ENCODE measurements at places on chromosomes 11 and 22.
A peak's percentile ranks its signal among the peaks of the same experiment; 100 is the strongest.

DNA sequence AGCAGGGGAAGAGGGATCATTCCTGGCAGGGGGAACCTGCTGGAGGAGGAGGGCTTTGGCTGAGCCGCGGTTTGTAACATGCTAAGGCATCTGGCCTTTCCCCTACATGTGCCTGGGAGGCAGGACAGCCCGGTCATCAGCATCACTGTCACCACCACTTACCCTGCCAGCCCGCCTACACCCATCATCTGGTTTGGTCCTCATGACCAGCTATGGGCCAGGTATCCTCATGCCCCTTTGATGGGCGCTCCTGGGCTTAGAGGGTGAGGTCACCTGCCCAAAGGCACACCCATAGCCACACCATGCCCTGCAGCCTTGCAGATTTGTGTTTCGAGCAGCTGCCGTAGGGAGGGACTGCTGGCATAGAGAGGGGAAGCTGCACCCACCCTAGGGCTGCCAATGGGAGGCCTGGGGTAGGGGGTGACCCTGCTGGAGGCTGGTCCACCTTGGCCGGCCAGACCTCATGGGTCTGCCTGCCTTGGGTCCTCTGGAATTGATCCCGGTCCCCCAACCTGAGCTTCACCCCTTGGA lies 2.6 kb downstream of the MRGPRF start:
- DNase-seq: no peak

- DNase-seq: no peak
Observed at GRCh38 chr11:13009476-13009920, 382 bp downstream of the RASSF10 start.

DNA sequence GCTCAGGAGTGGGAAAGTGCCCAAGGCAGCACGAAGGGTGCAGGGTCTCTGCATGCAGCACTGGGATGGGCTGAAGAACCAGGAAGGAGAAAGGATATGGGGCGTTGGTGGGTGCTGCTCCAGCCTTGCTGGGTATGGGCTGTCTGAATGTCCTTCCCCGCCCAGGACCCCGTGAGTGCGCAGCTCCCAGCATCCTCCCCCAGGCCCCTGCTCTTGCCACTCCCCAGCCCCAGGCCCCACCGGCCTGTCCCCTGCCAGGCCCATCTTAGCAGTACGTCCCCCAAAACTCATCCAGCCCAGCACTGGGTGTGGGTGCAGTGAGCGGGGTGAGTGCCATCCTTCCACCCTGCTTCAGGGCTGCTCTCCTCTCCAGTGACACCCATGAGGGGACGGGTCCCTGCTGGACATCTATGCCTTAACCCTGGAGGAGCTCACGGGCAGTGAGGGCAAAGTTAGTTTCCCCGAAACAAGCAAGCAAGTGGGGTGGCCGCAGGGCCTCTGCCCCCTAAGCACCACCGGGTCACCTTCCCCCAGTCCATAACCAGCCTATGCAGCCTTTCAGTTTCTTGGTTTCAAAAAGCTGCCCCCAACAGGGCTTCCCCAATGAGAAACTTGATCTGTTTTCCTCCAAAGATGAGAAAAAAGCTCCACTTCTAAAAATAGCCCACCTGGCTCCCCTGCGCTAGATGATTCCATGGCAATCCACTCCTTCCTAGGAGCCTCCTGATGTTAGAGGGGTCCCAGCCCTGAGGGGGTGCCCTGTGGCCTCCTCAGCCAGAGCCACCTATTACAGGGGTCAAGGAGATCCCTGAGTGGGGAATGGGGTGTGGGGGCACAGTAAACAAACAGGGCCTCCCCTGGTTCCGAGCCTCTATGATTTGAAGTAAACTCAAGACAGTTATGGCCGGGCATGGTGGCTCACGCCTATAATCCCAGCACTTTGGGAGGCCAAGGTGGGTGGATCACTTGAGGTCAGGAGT lies 103.8 kb downstream of the MORC2 start:
- DNase-seq: peak; percentile 9

DNA sequence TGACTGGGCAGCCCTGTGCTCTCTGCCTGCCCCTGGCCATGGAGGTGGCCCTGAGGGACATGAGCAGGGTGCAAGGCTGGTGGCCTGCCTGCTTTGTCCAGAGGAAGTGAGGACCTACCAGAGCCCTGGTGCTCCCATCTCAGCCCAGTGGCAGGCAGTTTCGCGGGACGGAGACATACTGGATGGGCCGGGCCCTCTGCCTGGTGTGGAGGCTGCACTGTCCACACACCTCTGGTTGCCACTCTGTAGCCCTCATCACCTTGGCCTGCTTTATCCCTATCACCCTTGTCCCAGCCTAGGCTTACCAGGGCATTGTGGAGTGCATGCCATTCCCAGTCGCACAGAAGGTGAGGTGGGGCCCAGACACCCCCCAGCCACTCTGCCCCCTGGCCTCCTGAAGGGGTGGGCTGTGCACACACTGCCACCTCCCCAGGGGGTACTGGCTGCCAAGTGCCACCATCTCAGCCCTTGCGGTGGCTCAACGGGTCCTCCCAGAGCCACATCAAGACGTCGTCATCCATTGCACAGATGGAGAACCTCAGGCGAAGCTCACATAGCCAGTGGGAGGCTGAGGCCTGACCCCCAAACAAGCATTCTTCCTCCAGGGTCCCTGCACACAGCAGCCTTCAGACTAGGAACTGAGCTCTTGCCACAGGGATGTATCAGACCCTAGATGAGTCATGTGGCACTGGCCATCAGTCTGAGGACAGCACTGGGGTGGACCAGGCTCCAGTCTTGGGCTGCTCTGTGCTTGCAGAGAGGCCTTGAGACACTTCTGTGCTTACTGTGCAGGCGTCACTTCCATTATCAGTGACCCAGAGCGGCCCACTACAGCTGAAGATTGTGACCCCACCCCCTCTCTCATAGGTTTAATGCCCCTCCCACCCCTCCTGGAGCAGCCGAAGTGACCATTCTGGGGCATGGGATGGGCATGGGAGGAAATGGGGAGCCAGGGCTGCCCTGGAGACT lies 176.1 kb downstream of the IGLL1 start:
- no peak for DNase-seq

- DNase-seq: no peak
Observed at GRCh38 chr11:60972182-60973030, 926 bp downstream of the CD6 start.

DNA sequence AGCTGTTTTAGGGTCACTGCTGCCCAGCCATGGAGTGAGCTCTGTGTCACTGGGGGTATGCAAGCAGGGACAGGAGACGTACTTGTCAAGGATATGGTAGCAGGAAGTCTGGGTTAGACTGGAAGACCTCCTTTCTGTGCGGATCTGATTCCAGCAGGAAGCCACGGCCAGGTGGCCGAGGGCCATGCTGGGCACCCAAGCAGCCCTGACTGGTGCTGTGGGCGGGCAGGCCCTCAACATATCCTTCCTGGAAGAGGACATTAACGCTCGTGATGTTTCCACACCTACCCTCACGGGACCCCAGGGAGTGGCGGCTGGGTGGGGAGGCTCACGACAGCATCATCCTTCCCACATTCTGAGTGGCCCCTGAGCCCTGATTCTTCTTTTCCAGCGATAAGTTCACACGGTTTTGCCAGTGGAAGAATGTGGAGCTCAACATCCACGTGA lies 8.7 kb upstream of the ANKRD13D start:
- DNase-seq: no peak

GRCh38 chr11:48164836-48165235 lies 51.8 kb upstream of the OR4B1 start:
- no peak for DNase-seq

DNA sequence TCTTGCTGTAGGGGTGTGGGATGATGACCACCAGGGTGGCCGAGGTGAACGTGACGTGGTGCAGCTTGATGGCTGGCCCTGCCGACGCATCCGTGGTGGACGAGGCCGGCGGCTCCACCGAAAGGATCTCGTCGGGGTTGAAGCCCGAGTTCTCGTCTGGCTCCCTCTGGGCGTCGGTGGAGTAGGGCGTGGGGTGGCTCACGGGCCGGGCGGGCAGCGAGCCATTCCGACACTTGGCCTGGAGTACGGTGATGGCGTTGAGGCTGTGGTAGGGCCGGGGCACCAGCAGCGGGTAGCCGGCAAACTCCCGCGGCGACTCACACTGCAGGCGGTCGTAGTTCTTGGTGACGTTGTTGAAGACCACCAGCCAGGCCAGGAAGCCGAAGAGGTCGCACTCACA lies 52.7 kb downstream of the ELFN2 start:
- no peak for DNase-seq

DNA sequence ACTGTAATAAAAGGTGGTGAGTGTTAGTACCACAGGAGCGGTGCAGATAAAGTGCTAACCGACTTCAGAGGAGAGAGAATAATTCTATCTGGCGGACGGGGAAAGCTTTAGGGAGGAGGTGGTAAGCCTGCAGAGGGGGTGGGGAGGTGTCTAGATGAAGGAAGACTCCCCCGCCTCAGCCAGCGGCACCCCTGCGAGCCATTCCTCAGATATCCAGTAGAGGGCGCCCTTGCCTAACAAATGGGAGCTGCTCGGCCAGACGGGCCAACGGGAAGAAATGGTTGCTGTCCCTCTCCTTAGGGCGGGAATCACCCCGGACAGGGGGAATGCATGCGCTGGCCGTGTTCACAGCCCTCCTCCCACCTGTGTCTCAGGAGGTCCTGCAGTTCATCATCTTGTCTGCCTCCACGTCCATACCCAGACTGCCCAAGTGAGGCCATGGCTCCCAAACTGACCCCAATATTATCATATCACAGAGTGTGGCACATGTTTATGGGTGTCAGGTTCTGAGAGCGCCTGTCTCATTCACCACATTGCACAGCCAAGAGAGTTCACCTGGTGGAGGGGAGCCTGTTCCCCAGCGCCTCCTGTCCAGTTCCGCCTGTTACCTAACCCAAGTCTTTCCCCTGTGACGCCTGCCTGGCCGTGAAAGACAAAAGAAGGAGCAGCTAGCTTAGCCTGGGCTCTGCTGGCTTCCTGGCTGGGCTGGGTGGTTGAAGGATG lies 85.5 kb downstream of the ST3GAL4 start:
- peak; percentile 94 for DNase-seq
